ENCODE measurements at places on chromosomes 5 and 9.

GRCh38 chr5:96572864-96573512, 89.2 kb upstream of the CAST start:
- peak; percentile 98 for DNase-seq

GRCh38 chr5:107235167-107235566, 435.6 kb downstream of the EFNA5 start:
- peak; percentile 8 for DNase-seq

DNA sequence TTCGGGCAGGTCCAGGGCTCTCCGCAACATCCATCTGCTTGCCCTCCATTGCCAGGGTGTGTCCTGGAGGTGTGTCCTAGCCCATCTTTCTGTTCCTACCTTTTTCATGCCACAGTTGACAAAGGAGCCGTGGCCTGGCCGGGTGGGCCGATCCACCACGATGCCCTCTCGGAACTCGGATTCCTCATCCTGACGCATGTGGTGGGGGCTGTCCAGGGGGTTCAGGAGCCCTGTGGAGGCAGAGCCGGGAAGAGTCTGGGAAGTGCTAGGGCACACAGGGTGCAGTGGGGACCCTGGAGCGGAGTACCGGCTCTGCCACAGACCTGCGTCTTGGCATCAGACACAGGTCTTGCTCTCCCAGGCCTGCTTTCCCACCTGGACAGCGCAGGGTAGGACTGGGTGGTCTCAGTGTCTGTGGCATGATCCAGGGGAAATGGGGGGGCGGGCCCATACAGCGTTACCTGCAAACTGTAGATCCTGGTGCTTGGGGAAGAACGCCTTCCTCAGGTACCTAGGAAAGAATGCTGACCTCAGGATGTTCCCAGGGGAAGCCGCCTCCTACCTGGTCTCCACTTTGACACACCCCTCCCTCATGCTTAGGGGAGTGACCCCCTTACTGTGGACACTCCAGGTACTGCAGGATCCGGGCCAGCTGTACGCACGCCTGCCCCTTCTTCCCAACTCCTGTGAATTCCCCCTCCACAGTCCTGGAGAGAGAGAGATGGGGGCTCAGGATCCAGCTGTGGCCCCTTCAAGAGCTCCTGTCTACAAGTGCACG, 3.5 kb downstream of the SPOUT1 start:
- no peak for DNase-seq

DNA sequence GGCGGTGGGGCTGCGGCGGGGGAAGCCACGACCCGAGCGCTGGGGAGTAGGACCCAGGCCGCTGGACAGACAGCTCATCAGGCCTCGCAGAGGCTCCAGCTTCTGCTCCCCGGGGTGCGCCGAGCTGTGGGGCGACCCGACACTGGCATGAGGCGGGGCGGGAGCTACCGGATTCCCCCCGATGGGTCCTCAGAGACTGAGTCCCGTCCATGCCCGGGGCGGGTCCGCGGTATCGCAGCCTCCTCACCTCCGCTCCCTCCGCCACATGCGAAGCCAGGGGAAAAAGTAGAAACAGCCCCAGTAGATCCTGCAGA, 2.6 kb upstream of the CCL27 start:
- DNase-seq, result no peak

GRCh38 chr5:117161718-117162335, 587.2 kb upstream of the SEMA6A start:
- no peak for DNase-seq

GRCh38 chr9:101254733-101255433, 129.9 kb downstream of the BAAT start:
- no peak for DNase-seq

- peak; percentile 81 for DNase-seq
These were observed 15.9 kb upstream of the OMD start for GRCh38 chr9:92439921-92440750.

DNA sequence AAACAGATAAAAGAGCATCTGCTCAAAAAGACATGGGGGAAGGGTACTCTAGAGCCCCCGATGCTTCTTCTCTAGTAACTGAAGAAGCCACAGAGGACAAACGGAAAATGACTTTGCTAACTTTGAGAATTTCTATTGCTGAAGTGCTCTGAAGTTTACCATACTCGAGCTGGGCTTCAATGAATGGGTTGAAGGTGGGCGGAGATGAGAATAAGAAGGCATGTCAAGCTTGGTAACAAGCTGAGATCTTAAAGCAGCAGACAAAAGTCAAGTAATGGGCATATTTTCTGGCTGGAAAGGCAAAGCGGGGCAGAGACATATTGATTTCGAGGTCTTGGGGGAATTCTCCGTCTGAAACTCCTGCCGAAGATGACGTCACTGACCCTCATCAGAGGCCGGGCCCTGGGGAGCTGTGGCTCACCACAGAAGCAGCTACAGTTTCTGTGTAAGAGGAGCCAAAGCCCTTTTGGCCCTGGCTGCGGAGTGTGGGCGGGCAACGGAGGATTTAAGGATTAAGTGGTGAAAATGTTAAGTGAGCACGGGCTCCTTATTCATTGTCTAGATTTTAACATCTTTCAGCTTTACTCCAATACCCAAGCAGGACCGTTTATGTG, 115.8 kb upstream of the SLIT3 start:
- peak; percentile 92 for DNase-seq

GRCh38 chr9:107222020-107222522, 61.0 kb upstream of the RAD23B start:
- peak; percentile 63 for DNase-seq

DNA sequence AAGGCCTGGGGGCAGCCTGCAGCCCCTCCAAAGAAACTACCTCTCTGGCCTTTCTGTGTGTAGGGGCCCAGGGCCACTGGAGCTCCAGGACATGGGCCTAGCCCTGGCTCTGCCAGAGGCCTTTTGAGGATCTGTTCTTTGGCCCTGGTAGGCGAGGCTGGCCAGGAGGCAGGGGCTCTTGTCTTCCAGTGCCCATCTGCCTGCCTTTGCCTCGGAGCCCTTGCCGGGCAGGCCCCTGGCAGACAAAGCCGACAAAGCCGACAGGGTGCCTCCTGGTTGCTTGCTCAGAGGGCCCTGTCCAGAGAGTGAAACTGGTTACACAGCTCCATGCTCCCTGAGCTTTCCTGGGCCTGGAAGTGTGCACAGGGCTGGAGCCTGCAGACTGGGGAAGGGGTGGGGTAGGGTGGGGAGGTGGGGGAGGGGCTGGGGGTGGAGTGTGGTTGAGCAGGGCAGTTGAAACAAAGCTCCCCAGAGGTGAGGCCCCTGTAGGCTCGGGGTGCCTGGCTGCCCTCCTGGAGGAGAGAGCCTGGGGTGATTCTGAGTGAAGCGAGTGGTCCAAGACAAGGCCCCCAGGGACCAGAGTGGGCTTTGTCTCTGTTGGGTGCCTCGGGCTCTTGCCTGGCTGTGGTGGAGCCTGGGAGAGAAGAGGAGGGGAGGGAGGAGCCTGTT, 29.3 kb downstream of the PTPA start:
- peak; percentile 46 for DNase-seq

GRCh38 chr5:151051066-151051930, 29.5 kb downstream of the TNIP1 start:
- peak; percentile 73 for DNase-seq

GRCh38 chr5:127353327-127353726, 62.7 kb downstream of the MEGF10 start:
- no peak for DNase-seq

DNA sequence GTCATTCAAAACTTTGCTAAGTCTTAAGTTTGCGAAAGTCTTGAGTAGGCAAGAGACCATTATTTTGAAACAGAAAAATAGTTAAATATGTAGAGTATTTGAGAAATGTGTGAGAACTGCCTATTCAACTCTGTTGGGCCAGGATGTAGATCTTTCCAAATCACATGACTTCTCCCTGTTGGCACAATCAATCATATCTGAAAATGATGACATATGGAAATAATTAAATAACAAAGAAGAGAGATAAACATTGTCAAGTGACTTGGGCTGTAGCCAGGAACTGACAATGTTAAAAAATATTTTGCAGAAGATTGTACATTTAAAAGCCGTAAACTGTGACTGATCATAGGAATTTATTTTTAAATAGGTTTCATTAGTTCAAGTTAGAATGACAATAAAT, 104.6 kb upstream of the IL6ST start:
- peak; percentile 83 for DNase-seq

- no peak for DNase-seq
These were observed 76.1 kb upstream of the ADAMTS2 start for GRCh38 chr5:179421144-179421901.

GRCh38 chr9:105273731-105274130, 29.3 kb downstream of the SLC44A1 start:
- no peak for DNase-seq

DNA sequence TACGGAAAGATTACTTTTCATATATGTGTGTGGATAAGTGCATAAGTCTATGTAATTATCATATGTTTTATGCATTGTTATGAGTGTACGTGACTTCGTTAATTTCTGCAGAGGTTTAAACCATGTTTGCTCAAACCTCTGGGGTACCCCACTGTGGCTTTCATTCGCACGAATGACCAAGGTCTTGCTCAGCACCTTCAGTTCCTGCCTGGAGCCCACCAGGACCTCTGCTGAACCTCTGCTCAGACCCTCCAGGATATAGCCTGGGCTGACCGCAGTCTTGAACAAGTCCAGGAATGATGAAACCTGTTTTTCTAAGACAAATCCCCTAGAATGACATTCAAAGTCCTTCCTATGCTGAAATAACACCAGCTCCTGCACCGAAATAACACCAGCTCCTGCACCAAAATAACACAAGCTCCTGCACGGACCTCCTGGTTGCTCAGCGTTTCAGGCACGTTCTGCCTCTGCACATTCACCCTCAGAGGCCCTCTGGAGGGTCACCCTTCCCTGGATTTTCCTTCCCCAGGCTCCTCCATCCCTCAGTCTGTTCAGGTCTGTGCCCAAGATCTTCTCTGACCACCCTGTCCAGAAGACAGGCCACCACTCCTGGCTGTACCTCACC, 99.7 kb upstream of the BOD1 start:
- no peak for DNase-seq

DNA sequence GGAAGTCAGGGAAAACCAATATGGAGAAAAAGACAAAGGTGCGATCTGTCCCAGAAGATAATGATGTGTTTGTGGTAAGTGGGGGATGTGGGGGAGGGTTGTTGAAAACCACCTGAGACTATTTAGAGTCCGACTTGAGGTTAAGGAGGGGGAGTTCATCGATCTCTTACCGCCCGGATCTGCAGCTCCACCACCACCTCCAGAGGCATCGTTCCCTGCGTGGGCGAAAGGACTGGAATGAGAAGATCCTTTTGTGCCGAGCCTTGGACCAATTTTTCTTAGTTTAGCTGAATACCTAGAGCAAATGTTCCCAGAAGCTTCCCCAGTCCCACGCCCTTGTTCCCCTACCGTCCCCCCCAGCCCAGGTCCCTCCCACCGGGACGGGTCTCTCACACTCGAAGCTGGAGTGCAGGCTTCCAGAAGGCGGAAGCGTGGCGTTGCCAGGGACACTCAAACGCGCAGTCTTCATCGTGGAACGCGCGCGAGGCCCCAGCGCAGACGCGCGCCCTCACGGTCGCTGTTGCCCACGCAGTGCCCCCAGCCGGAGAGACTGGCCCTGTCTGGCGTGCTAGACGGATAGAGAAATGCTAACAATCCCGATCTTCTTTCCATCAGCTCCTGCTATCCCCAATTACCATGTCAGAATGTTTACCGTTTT, at the start of gene SPATA6L:
TSS of gene SPATA6L (minus strand) at position 439 of the 658 bp plus-strand sequence. CDS start at position 209, 230 bp downstream.
- no peak for DNase-seq

DNA sequence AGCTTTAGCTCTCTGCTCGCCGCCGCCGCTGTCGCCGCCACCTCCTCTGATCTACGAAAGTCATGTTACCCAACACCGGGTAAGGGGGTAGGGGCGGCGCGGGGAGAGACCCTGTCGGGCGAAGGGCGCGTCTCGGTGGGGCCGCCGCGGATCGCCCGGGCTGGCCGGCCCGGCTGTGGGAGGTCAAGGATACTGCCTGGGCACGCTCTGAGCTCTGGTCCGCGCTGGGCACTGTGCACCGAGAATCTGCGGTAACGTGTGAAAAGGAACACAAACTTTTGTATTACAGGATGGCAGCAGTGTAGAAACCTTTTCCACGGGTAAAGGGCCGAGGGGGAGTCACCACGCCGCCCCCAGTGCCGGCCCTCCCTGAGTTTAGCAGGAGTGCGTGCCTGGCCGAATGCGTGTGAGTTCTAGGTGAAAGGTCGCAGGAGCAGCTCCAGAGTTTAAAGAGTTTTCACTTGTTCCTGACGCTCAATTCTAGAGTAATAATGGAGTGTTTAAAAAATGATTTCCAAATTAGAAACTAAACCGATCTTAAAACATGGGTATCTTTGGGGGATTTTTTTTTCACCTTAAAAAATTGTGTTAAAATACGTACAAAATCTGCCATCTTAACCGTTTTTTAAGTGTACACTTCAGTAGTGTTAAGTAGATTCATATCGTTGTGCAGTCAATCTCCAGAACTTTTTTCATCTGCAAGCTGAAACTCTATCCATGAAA, at the start of gene HSDL2:
TSS of gene HSDL2 (plus strand) at position 7 of the 723 bp plus-strand sequence. CDS start at position 63, 56 bp downstream.
- DNase-seq, result peak; percentile 31

GRCh38 chr9:10048994-10049393, 563.8 kb downstream of the PTPRD start:
- DNase-seq, result no peak

DNA sequence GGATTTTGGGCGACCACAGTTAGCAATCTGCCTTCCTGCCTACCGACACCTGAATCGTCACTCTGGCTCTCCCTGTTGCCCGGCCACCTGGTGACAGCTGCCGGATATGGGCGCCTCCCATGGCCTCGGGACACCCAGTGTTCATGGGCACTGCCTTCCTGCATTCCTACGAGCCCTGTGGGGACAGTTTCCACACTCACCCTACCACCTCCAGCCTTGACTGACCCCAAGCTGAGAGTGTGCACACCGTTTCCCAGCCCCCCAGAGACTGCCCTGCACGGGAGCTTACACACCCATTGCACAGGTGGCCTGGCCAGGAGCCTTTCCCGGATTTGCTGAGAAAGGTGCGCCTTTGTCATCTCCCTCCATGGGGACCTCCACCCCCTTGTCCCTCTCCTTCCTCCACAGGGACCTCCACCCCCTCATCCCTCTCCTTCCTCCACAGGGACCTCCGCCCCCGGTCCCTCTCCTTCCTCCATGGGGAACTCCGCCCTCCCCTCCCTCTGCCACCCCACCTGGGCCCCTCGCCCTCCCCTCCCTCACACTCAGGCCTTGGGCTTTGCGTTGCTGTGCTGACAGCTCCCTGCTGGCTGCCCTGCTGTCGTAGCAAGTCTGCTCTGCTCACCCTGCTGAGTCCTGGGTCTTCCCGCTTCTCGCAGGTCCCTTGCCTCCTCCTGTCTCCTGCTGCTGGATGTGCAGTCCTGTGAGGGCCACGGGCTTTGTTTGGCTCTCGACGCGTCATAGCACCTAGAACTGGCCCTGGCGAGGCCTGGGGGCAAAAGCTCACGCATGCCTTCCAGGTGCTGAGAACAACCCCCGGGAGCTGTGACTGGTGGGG, 48.4 kb downstream of the MRPL36 start:
- DNase-seq, result no peak

DNA sequence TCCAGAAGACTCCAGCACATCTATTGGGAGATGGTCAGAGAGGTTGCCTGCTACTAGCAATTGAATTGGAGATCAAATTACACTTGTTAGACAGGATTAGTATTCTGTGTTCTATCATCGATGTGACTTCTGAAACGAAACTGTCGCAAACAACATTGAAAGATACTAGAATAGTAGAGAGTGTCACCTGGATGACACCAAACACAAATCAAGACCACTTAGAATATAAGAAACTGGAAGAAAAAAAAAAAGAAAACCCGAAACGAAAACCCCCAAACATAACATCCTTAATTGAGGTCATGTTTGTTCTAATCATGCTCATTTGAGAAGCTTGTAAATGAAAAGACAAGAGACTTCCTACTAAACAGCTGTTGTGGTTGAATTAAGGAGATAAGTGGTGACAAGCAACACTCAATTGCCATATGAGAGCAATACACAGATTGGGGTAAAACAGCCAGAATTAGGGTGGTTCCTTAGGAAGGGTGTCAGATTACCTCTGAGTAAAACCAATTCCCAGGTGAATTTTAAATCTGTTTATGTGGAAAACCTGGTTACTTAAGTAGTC, 97.6 kb downstream of the BASP1 start:
- DNase-seq, result no peak

GRCh38 chr9:128101690-128102089, 25.8 kb downstream of the PTGES2 start:
- no peak for DNase-seq
